H1 (cell line): ENCODE measurements at places on chromosomes 12 and 14. TPM values are rescaled to one million over a fixed set of nuclear protein-coding genes. Genes with fewer than 3 reads are reported as not detected.

Gene NT5DC3
- total RNA-seq, result 11.9 and 14.8 TPM in 2 replicates

Gene PTPRQ
- not detected in 2 replicates for total RNA-seq

DNA sequence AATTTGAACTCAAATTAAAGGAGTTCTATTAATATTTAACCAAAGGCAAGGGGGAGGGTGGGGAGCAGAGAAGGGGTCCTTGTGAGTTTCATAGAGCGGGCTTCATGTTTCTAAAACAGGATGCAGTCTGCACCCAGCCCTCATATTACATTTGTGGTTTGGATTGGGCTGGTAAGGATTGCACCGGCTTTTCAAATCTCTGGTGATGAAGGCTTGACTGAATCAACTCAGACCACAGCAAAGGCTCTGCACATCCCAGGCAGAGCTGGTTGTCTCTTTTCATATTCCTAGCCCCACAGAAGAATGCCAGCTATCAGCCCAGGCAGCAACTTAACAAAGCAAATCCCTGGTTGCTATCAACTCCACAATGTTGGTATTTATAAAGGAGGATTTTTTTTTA lies 1221.4 kb downstream of the VRK1 start:
- H3K4me1 ChIP-seq, result peaks cover 4% of the 10 kb centered on the region
- no peaks in the 10 kb centered on the region for H3K36me3 ChIP-seq
- no peak overlapping the region for H3K4me3 ChIP-seq
- no peak overlapping the region for H3K27ac ChIP-seq

Gene MIP
- total RNA-seq, result 0.19 TPM in 1 of 2 replicates, not detected in the other

- no peak overlapping the region for H3K4me3 ChIP-seq
- no peak for DNase-seq
- H3K36me3 ChIP-seq, result no peaks in the 10 kb centered on the region
- H3K27ac ChIP-seq, result no peak overlapping the region
- no peaks in the 10 kb centered on the region for H3K27me3 ChIP-seq
Observed at GRCh38 chr12:67452119-67452805, 183.1 kb downstream of the CAND1 start.

Gene PA2G4
- total RNA-seq, result 237 and 242 TPM in 2 replicates

GRCh38 chr14:50139192-50139591 lies 22.8 kb upstream of the VCPKMT start:
- no peak overlapping the region for H3K4me3 ChIP-seq
- H3K36me3 ChIP-seq, result no peaks in the 10 kb centered on the region
- no peaks in the 10 kb centered on the region for H3K27me3 ChIP-seq
- H3K27ac ChIP-seq, result no peak overlapping the region
- peak; percentile 13 for DNase-seq

- H3K27me3 ChIP-seq, result peaks cover 10% of the 10 kb centered on the region; the same call in 1 of the 2 replicates
- no peak for DNase-seq
- H3K4me3 ChIP-seq, result peak overlapping the region; percentile 68
- H3K4me1 ChIP-seq, result peaks cover 11% of the 10 kb centered on the region; the same call in 1 of the 2 replicates
Observed at GRCh38 chr14:97219431-97220017, 422.3 kb downstream of the VRK1 start.

Gene NINJ2
- not detected in 2 replicates for total RNA-seq

Gene CCDC177
- 2.8 and 2.9 TPM in 2 replicates for total RNA-seq

DNA sequence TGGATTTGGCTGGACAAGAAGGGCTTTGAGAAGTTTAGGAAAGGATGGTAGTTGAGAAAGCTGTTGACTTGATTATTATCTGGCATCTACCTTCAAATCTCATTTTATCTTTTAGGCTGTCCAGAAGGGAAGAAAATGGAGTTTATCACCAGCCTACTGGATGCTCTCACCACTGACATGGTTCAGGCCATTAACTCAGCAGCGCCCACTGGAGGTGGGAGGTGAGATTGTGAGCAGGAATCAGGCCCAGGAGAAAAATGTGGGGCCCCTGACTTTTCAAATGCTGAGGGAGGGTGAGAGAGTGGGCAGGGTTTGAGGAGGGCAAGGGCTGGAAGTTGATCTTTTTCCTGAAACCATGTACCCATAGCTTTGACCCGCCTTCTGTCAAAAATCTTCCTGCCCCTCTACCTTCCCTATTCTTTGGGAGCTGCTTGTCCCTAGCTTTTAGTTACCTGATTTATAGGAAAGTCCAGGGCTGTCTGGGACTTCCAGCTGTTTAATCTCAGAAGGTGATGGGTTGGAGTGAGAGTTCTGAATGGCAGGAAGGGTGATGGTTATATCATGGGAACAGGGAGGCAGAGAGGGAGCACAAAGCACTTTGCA lies 134.2 kb downstream of the SMOC1 start:
- peak; percentile 34 for DNase-seq
- H3K4me3 ChIP-seq, result no peak overlapping the region
- no peaks in the 10 kb centered on the region for H3K27me3 ChIP-seq
- H3K36me3 ChIP-seq, result no peaks in the 10 kb centered on the region
- H3K27ac ChIP-seq, result no peak overlapping the region

Gene PPP1CC
- total RNA-seq, result 335 and 350 TPM in 2 replicates

Gene GNB3
- 9.0 and 9.9 TPM in 2 replicates for total RNA-seq

DNA sequence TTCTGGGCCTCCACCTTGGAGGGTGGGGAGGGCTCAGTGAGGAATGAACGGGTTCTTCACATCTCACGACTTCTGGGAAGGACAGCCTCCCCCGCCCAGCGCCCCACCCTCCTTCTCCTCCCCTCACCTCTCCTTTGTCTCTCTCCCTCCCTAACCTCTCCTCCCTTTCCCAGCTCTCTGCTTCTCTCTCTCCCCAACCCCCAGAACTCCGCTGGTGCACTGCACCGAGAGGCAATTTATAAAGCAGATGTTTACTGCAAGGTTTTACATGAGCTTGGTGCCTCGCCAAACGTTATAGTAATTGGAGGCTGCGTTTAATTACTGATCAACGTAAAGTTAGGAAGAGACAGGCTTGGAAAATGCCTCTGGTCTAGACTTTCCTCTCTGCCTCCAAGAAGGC lies 42.9 kb upstream of the FAM222A start:
- no peaks in the 10 kb centered on the region for H3K36me3 ChIP-seq

GRCh38 chr12:46770501-46771183 lies 55.2 kb downstream of the SLC38A4 start:
- no peaks in the 10 kb centered on the region for H3K27me3 ChIP-seq
- no peaks in the 10 kb centered on the region for H3K36me3 ChIP-seq
- H3K4me3 ChIP-seq, result no peak overlapping the region; the same call in 1 of the 2 replicates
- no peak for DNase-seq

GRCh38 chr14:24411443-24412389 lies 12.9 kb downstream of the NYNRIN start:
- peak; percentile 56 for DNase-seq
- no peaks in the 10 kb centered on the region for H3K4me1 ChIP-seq
- no peaks in the 10 kb centered on the region for H3K27me3 ChIP-seq
- H3K27ac ChIP-seq, result no peak overlapping the region
- H3K36me3 ChIP-seq, result peaks cover 8% of the 10 kb centered on the region
- H3K4me3 ChIP-seq, result no peak overlapping the region

Gene NUAK1
- 18.2 and 18.9 TPM in 2 replicates for total RNA-seq

DNA sequence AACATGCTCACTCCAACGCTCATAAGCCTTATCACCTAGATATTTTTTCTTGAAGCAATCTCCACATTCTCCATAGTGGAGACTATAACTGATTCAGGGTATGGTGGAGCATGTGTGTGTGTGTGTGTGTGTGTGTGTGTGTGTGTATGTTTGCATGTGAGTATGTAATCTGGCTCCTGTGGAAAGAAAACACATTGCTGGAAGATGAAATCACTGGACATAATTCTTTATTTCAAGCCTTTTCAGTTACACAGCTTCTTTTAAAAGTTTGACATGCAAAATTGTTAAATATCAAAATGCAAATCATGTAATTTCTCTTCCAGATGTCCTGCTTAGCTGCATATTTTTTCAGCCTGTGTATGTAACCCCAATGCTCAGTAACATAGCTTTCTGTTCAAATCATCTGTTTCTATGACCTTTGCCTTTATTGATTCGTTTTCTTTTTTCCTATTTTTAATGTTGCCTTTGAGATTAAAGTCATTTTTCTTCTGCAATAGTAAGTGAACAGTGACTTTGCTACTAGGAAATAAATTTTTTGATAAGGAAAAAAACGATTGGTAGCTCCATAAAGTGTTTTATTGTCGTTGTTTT lies 80.5 kb upstream of the BTG1 start:
- no peaks in the 10 kb centered on the region for H3K36me3 ChIP-seq
- no peaks in the 10 kb centered on the region for H3K4me1 ChIP-seq
- no peaks in the 10 kb centered on the region for H3K27me3 ChIP-seq
- no peak overlapping the region for H3K27ac ChIP-seq
- no peak for DNase-seq

GRCh38 chr12:12506496-12506890 lies 56.2 kb downstream of the DUSP16 start:
- H3K4me1 ChIP-seq, result no peaks in the 10 kb centered on the region; the same call in 1 of the 2 replicates
- DNase-seq, result no peak
- H3K4me3 ChIP-seq, result no peak overlapping the region
- no peak overlapping the region for H3K27ac ChIP-seq
- H3K36me3 ChIP-seq, result no peaks in the 10 kb centered on the region

GRCh38 chr14:68702578-68702977 lies 90.3 kb downstream of the ZFP36L1 start:
- no peak overlapping the region for H3K27ac ChIP-seq
- no peak for DNase-seq
- no peaks in the 10 kb centered on the region for H3K27me3 ChIP-seq
- H3K4me3 ChIP-seq, result no peak overlapping the region
- H3K4me1 ChIP-seq, result no peaks in the 10 kb centered on the region

DNA sequence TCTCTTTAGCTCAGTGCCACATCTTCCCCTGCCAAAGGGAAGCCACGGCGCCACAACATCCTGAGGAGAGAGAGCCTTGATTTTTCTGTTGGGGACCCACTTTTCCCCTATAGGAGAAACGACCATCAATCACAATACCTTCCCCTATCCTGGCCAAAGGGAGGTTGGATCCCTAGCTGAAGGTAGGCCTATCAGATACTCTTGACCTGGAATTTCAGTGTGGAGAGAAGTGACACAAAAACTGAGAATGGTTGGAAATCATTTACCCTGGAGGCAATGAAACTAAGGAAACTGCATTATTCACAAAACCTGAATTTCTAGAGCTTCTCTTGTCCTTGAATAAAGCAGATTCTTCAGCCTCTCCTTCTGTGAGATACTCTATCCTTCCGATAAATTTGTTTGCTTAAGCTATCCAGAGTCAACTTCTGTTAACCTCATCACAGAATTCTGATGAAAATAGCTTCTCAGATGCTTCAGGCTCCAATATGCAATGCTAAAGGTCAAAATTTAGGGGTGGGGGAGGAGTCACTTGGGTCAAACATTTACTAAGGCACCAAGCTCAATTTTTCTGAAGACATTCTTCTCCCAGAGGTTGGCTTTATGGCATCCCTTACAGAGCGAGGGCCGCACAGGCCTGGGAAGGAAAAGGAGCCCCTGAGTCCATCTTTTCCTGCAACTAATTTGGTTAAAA lies 27.0 kb upstream of the DUSP6 start:
- no peak for DNase-seq
- no peak overlapping the region for H3K4me3 ChIP-seq
- no peak overlapping the region for H3K27ac ChIP-seq
- no peaks in the 10 kb centered on the region for H3K36me3 ChIP-seq
- H3K4me1 ChIP-seq, result peaks cover 4% of the 10 kb centered on the region

Gene OVCH1
- 0.07 and 0.10 TPM in 2 replicates for total RNA-seq

Gene OTUB2
- total RNA-seq, result 4.1 and 4.2 TPM in 2 replicates

Gene C3AR1
- not detected in 2 replicates for total RNA-seq

GRCh38 chr12:2160043-2160442 lies 107.3 kb downstream of the CACNA1C start:
- H3K27me3 ChIP-seq, result no peaks in the 10 kb centered on the region
- no peak for DNase-seq
- H3K27ac ChIP-seq, result no peak overlapping the region
- H3K4me1 ChIP-seq, result no peaks in the 10 kb centered on the region
- no peaks in the 10 kb centered on the region for H3K36me3 ChIP-seq

DNA sequence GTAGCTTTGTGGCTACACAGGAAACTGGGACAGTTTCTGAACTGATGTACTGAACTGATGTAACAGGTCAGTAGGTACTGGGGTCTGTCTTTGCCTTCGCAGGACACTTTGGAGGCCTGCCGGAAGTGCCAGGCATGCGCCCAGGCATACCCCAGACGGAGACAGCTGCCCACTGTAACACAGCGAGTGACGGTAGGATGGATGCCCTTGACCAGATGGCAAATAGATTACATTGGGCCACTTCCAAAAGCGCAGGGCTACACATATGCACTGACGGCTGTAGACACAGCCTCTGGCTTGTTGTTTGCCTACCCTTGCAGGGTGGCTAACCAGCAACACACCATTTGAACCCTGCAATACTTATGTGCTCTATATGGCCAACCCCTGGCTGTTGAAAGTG lies 94.1 kb upstream of the TMPO start:
- H3K27me3 ChIP-seq, result no peaks in the 10 kb centered on the region
- 0 out of 2 replicates have a peak, but pooled peaks cover 2% of the 10 kb centered on the region for H3K4me1 ChIP-seq
- H3K36me3 ChIP-seq, result no peaks in the 10 kb centered on the region
- no peak overlapping the region for H3K27ac ChIP-seq

DNA sequence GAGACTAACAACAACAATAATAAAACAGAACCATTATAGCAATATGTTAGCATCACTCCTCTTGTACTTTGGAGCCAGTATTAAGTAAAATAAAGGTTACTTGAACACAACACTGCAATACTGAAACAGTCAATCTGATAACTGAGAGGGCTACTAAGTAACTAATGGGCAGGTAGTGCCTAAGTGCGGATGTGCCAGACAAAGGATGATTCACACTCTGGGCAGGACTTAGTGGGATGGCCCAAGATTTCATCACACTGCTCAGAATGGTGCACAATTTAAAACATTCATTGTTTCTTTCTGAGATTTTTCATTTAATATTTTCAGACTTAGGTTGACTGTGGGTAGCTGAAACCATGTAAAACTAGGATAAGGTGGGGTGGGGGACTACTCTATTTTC lies 131.9 kb upstream of the CAND1 start:
- no peak overlapping the region for H3K4me3 ChIP-seq
- H3K4me1 ChIP-seq, result no peaks in the 10 kb centered on the region
- no peak overlapping the region for H3K27ac ChIP-seq

DNA sequence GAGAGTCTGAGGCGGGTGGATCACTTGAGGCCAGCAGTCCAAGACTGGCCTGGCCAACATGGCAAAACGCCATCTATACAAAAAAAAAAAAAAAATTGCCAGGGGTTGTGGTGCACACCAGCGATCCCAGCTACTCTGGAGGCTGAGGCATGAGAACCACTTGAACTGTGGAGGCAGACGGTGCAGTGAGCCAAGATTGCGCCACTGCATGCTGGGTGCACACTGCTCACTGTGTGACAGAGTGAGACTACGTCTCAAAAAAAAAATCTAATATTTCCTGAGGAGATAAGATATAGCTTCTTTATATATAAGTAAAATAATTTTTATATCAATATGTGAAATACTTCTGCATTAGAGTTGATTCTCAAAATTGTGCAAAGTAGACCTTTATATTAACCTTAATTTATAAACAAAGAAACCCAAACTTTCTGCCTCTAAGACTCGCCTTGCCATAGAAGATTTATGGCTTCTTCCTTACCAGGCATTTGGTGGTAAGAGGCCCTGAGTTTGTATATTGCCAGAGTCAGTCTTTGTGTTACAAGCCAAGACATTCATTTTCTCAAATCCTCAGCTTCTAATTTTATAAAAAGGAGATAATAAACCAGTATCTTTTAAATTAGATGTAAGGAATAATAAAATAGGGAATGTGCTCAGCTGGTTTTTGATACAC lies 1226.7 kb downstream of the FLRT2 start:
- DNase-seq, result no peak
- no peaks in the 10 kb centered on the region for H3K4me1 ChIP-seq
- H3K36me3 ChIP-seq, result no peaks in the 10 kb centered on the region
- H3K27me3 ChIP-seq, result no peaks in the 10 kb centered on the region

GRCh38 chr14:102729268-102729667 lies 48.0 kb upstream of the TRAF3 start:
- no peak for DNase-seq
- H3K27ac ChIP-seq, result no peak overlapping the region
- H3K36me3 ChIP-seq, result peaks cover 5% of the 10 kb centered on the region
- no peaks in the 10 kb centered on the region for H3K4me1 ChIP-seq
